Testis (tissue), 5 donors: ENCODE measurements at places on chromosomes 11 and 22. TPM values are rescaled to one million over a fixed set of nuclear protein-coding genes. Genes with fewer than 3 reads are reported as not detected.

Gene KCNK4
- total RNA-seq: 0.24 TPM

Gene ABCC8
- total RNA-seq: 2.0 TPM

Gene CWF19L2
- 22.9 TPM for total RNA-seq

Gene P2RX6
- 24.0 TPM for total RNA-seq

Gene VSIG10L2
- not detected for total RNA-seq

Gene TSGA10IP
- 5.5 TPM for total RNA-seq

Gene OR10D3
- total RNA-seq: 1.5 TPM

Gene KIAA1671
- 24.4 TPM for total RNA-seq

Gene HTR3A
- 0.81 TPM for total RNA-seq

Gene NNMT
- total RNA-seq: 10.6 TPM

Gene NCAM1
- total RNA-seq: 13.8 TPM

Gene WBP2NL
- total RNA-seq: 31.8 TPM

Gene GLYATL1B
- not detected for total RNA-seq

Gene PRG3
- total RNA-seq: not detected

Gene TBX1
- 23.3 TPM for total RNA-seq

Gene HORMAD2
- total RNA-seq: 14.7 TPM

Gene GUCY1A2
- total RNA-seq: 7.4 TPM

Gene SYT13
- 0.68 TPM for total RNA-seq

Gene CNTF
- 1.6 TPM for total RNA-seq

Gene POU2AF2
- 5.2 TPM for total RNA-seq

Gene PTPRCAP
- total RNA-seq: 3.1 TPM

Gene OR52I1
- not detected for total RNA-seq

Gene MAPK11
- total RNA-seq: 10.7 TPM

Gene TREH
- 0.62 TPM for total RNA-seq

Gene IL10RA
- 3.6 TPM for total RNA-seq

Gene RIC8A
- 104 TPM for total RNA-seq

Gene CLCF1
- 6.8 TPM for total RNA-seq

Gene FOLH1
- 1.7 TPM for total RNA-seq

Gene SLC37A2
- total RNA-seq: 7.6 TPM

Gene TTC12
- 81.3 TPM for total RNA-seq

Gene TUBA8
- 60.5 TPM for total RNA-seq

Gene NLRP14
- 1.6 TPM for total RNA-seq

Gene TBX10
- 0.50 TPM for total RNA-seq

Gene MPPED1
- 5.9 TPM for total RNA-seq

Gene OR51F1
- not detected for total RNA-seq

Gene UBQLNL
- total RNA-seq: 8.8 TPM

Gene CACNA1I
- total RNA-seq: 2.0 TPM

Gene ANO5
- 7.1 TPM for total RNA-seq

Gene OR5B21
- total RNA-seq: 0.62 TPM

Gene SERPING1
- total RNA-seq: 113 TPM

Gene SYCE3
- total RNA-seq: 40.4 TPM

Gene PGA4
- total RNA-seq: not detected

Gene OR10V1
- not detected for total RNA-seq

Gene A4GALT
- total RNA-seq: 15.7 TPM

Gene CD3D
- 1.8 TPM for total RNA-seq

Gene PPP2R5B
- 19.4 TPM for total RNA-seq
